Foreskin keratinocyte (primary cell): ENCODE measurements at places on chromosomes 11 and 22. TPM values are rescaled to one million over a fixed set of nuclear protein-coding genes. Genes with fewer than 3 reads are reported as not detected.

DNA sequence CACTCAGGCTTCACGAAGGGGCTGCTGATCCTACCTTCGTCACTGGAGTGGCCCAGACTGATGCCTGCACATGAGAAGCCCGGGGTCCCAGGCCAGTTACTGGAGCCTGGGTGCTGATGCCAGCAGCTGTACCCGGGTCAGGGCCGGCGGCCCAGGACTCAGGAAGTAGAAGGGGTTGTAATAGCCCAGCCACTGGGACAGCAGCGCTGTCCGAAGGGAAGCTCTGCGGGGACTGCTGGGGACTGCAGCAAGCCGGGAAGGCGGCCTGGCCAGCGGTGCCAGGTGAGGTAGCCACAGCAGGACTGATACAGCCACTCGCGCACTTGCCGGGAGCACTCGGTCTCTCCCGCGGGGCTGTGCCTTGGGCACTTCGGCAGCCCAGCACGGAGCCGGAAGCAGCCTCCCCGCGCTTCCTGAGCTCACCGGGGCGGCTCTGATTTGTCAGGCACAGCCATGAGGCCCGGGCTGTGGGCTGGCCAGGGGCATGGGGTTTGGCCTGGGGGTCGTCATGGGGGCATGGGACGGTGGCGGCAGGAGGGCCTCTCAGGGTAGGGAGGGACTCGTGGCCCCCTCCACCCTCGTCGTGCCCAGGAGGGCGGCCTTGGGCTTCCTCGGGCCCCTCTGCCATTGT, 13.9 kb upstream of the OR8K1 start:
- DNase-seq, result no peak

GRCh38 chr11:120231963-120232362, 8.0 kb upstream of the POU2F3 start:
- DNase-seq, result no peak

GRCh38 chr11:69470301-69470700, 11.2 kb upstream of the LINC01488 start:
- DNase-seq, result no peak

The GUCY1A2 gene
- not detected in 2 replicates for total RNA-seq

The TRIM66 gene
- total RNA-seq, result 2.2 and 2.5 TPM in 2 replicates

GRCh38 chr11:72430741-72431570, 3.4 kb downstream of the CLPB start:
- DNase-seq, result peak; percentile 35

- DNase-seq, result no peak
These were observed 167.0 kb upstream of the B3GAT1 start for GRCh38 chr11:134578807-134579723.

The OR52H1 gene
- total RNA-seq, result not detected in 2 replicates

The CCDC116 gene
- 0.07 and 0.10 TPM in 2 replicates for total RNA-seq

DNA sequence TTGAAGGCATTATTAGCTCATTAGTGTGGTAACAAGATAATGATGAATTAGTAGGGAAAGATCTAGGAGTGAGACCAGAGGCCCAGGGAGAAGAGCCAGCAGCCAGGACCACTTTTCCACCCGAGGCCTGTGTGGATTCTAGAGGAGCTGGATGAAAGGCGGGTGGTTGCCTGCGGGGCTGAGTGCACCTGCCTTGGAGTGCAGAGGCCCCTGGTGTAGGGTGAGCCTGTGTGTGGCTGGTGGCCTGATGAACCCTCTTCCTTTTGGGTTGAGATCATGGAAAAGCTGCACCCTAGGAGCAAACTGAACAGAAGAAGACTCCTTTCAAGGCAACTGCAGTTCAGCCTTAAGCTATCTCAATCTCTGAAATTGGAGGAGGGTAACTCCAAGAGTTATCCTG, 5.9 kb upstream of the TP53AIP1 start:
- no peak for DNase-seq
